ENCODE measurements at places on chromosomes 2 and 18.

GRCh38 chr2:169579044-169579443 is 5.1 kb upstream of the PPIG start:
- DNase-seq = no peak

GRCh38 chr2:179675435-179675834 is 186.0 kb downstream of the ZNF385B start:
- DNase-seq = no peak

GRCh38 chr2:119109866-119110265 is 48.7 kb downstream of the C1QL2 start:
- no peak for DNase-seq

DNA sequence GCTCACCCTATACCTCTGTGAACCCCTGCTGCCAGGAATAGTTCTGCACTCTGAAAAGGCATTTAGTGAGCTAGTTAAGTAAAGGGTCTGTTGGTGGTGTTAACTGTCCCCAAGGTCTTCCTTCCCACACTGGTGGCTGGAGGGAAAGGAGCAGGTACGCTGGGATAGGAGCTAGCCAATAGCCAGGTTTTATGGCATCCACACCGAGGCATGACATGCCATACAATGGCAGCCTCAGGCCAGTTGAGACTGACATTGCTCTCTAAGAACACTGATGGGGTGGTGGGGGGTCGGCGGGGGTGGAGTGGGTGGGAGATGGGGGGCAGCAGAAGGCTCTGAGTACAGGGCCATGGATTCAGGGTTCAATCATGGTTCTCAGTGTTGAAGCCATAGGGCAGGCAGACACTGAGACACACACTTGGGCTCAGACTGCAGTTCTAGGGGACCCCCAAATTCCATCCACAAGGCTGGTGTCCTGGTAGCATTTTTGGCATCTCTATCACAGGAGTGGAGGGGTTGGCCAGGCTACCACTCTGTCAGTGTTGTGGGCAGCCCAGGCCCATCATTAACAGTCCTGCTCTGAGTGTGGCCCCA is 136.0 kb downstream of the CTIF start:
- no peak for DNase-seq

DNA sequence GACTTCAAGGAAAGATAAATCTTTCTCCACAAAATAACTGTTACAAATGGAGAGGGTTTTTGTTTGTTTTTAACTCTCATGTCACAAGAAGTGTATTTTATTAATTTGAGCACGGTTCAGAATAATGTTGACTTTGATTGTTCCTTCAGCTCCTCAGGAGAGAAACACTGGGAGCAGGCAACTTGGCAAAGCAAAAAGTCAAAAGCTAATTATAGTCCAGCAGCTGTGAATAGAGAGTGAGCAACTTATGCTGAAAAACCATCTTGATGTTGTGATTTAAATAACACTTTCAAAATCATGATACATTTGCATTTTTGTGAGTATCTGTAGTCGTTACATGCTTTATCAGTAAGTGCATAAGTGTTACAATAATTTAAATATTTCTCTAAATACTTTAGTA is 37.5 kb upstream of the TTN start:
- no peak for DNase-seq

GRCh38 chr2:48165070-48165753 is 258.9 kb upstream of the FBXO11 start:
- DNase-seq = no peak

DNA sequence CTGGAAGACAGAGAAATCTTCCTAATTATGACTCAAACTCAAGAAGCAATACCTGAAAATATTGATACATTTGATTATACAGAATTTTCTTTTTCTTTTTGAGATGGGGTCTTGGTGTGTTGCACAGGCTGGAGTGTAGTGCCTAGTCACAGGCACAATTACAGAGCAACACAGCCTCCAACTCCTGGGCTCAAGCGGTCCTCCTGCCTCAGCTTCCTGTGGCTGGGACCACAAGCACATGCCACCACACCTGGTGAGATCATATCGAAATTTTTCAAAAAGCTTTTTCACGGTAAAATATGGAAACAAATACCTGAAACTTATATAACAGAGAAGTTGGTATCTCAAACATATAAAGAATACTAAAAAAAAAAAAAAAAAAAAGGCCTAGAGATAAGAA is 27.9 kb downstream of the TGFBRAP1 start:
- no peak for DNase-seq

GRCh38 chr2:223724861-223725260 is 112.5 kb downstream of the AP1S3 start:
- no peak for DNase-seq

DNA sequence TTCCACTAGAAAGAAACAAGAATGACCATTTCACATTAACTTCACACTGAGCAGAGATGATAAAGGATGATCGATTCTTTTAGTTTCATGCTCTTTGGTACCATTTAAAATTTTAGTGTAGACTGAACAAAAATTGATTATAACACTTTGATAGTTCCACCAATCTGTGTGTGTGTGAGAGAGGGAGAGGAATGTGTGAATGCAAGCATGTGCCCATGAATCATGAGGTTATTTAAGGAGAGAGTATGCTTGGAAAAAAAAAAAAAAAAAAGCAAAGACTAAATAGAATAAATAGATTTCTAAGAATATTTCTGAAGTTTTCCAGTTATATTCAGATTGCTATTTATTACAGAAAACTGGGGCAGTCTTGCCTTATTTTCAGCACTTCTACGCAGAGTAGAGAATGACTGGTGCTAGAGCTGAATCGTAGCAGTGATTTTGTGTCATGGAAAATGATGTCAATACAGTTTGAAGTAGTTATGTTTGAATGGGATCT is 900.8 kb downstream of the SLC4A3 start:
- DNase-seq = no peak

DNA sequence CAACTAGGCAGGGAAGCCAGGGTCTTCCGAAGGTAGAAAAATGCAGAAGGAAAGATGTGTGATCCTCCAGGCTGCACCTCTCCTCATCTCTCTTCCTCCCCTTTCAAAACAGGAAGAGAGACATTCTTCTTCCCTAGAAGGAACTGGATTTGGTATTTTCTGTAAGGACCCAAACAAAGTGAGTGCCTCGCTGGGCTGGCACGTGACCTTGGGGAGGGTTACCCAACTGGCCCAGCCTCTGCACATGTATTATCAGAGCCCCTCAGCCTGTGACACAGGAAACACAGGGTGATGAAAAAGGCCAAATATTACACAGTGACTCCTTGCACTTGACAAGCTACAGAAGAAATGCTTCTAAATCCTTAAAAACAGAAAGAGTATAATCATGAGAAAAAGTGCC is 2.3 kb downstream of the HJURP start:
- no peak for DNase-seq

- DNase-seq = peak; percentile 32
These were observed 21.9 kb downstream of the MRPL35 start for GRCh38 chr2:86221066-86221684.

DNA sequence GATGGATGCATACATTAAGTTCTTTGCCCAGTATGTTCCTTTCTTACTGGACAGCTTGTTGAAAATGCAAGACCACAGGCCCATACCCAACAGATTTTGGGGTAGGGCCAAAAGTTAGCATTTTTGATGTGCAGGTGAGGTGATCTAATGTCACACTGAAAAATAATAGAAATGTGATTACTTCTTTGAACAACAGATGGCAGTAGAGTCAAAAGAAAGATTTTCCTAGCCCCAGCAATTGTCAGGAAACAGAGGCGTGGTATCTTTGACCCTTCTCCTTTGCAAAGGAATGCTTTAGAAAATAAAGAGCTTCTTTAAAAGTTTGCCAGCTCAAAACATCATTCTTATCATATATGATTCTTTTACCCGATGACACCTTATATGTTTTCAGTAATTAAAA is 343.6 kb upstream of the SYT4 start:
- no peak for DNase-seq

DNA sequence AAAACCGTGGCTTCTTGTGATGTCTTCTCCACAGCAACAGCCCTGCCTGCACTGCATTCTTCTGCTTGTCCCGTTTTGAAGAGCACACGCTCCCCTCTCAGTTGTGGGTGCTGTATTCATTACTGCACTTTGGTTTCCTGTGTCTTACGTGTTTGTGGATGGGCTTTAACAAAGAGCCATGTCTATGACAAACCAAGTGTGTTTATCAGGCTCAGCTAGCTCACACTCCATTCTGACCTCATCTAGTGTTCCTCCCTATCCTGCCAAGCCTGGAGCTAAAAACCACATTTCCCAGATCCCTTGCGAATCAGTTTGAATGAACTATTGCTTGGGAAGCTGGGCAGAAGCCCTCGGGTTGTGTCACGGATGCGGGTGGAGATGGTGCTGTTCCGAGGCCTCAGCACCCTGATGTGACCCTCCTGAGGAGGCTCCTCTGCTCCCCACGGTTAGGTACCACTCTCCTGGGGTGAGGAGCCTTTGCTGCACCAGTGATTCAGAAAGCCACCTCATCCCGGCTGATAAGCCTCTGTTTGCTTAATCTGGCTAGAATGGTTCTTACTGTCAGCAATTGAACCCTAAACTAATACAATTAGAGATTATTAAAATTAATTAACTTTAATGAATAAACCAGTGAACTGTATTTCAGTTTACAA is 116.5 kb downstream of the GALR1 start:
- DNase-seq = no peak

DNA sequence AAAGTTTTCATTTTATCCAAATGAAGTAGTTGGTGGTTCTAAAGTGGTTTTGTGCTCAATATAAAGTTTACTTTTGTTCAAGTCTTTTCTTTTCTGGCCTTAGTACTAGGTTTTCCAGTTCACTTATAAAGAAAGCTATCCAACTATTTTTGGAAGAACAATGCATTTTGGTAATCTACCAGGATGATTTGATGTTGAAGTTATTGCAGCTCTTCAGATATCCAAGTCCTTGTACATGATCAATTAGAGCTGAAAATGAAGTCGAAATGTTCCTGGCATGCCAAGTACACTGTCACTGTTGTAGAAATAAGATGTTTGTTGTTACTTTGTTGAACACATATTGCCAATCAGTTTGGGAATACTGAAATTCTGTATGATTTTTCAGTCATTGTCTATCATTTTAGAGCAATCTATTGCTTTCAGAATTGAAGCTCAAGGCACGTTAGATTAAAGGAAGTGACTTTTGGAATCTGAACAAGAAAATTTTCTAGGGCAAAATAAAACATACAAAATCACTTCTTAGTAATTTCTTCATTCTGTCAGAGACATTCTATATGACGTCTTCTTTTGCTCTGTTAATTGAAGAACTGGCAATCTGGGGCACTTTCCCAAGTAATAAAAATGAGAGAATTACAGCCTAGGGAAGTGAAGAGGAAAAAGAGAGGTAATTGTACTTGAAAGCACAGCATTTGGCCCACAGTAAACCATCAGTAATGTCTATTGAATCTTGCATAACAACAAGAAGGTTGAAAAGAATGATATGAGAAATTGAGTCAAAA is 232.3 kb downstream of the MREG start:
- no peak for DNase-seq

DNA sequence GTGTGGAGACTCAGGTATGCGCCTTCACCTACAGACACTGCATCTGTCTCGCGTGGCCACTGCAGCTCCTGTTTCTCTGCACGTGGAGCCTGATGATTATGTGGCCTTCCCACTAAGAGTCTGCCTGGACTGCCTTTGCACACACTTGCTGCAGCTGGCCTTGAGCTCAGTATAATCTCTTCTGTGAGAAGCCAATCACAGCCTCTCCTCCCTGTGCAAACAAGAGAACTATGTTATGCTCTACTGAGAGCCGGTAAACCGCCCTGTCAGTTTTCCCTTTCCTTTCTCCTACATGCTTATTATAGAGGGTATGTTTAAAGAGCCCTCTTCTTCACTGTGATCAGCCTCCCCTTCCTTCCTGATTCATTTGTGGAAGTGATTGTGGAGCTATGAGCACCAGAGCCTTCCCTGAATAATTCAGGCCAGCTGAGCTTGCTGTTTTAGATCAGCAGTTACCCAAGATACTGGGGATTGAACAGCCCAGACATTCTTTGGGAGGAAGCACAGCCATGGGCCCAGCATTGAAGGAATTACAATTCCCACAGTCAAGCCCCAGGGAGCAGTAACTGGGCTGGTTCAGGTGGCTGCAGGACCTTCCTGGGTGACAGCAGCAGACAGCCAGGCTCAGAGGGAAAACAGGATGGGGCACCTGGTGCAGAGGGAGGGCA is 3.7 kb upstream of the TGFA start:
- no peak for DNase-seq

DNA sequence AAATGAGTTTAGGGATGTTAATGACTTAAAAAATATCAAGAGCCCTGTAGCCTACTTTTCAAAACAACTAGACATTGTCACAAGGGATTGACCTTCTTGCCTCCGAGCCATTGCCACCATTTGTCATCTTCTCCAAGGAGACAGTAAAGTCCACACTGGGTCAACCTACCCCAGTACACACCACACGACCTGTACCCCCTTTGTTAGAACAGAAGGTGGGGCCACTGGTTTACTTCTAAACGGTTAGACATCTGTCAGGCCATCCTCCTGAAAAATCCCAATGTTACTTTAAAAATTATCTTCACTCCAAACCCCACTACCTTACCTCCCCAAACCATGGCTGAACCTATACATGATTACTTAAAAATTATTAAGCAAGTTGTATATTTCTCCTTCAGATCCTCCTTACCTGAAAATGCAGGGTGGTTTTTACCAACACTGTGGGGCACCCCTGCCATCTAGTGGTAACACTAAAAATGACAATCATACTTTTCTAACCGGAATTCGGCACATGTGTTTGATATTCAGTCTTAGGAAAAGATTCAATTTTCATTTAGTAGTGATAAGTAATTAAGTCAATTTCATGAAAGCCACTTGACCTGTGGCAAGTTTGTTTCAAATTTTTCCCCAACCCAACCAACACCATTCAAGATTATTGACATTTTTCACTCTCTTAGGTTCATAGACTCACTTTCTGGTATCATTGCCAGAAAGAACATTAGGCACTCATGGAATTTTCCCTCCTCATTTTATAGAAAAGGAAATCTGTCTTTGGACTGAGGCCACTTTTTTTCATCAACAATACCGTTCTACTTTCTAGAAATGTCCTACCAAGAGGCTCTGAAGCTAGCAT is 265.3 kb upstream of the PKDCC start:
- DNase-seq = no peak

- DNase-seq = no peak
These were observed 630.8 kb upstream of the PIK3C3 start for GRCh38 chr18:41324020-41324791.

DNA sequence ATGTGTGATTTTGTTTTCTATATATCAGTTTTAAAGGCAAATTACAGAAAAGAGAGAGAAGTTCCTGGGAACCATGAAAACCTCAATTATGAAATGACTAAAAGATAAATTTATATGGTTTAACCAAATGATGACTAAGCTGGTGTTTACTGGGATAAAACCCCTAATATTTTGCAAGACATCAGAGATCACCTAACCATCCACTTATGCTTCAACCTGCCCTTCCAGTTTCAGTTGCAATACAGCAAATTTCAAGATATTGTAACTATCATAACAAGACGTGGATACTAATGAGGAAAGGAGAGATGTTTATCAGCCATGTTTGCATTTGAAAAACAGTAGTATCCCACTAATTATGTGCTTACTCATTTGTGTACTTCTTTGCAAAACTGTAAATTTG is 108.2 kb downstream of the GAREM1 start:
- no peak for DNase-seq

- no peak for DNase-seq
These were observed 47.4 kb downstream of the PSD4 start for GRCh38 chr2:113220970-113221708.

Data from stimulated activated CD8-positive, alpha-beta memory T cell treated with anti-CD3 and anti-CD28 coated beads, Interleukin-2, amount 100 ng/mL, for 48 hours (primary cell).